Activated naive CD4-positive, alpha-beta T cell treated with anti-CD3 and anti-CD28 coated beads, Interleukin-2, amount 10 ng/mL, durations not matched to agents 5 hours and 36 hours (primary cell): ENCODE measurements at places on chromosomes 2 and 18. TPM values are rescaled to one million over a fixed set of nuclear protein-coding genes. Genes with fewer than 3 reads are reported as not detected.

The KCNE4 gene
- total RNA-seq = not detected

The PID1 gene
- not detected for total RNA-seq

The SNORC gene
- 1.6 TPM for total RNA-seq

The SLC19A3 gene
- not detected for total RNA-seq

The SMARCAL1 gene
- 25.1 TPM for total RNA-seq

The ATG4B gene
- total RNA-seq = 81.3 TPM

The CHST10 gene
- 3.3 TPM for total RNA-seq
